Stimulated activated CD4-positive, alpha-beta T cell treated with anti-CD3 and anti-CD28 coated beads, Interleukin-12 subunit alpha, Interleukin-12 subunit beta, amount 100 ng/mL, for 24 hours (primary cell): ENCODE measurements at places on chromosomes 2 and 18.

DNA sequence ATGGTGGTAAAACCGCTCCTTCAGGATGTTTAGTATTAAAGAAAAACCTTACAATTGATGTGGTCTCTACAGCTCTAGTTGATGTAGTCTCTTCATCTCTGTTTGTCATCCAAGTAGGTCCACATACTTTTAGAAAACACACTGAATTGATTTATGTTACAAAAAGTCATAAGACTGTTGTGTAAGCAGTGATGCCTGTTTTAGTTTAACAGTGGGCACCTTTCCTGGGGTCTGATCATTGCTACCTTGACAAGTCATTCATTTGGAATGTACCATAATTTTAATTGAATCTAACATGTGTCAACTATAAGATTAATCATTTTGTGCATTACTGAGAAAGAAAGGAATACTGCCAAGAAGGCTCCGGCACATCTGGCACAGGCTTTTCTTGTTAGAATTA, 34.3 kb downstream of the GIGYF2 start:
- DNase-seq: no peak

GRCh38 chr2:33384599-33384961, 91.9 kb upstream of the RASGRP3 start:
- no peak for DNase-seq

- DNase-seq: no peak
These were observed 35.5 kb upstream of the PTMA start for GRCh38 chr2:231672617-231673347.

DNA sequence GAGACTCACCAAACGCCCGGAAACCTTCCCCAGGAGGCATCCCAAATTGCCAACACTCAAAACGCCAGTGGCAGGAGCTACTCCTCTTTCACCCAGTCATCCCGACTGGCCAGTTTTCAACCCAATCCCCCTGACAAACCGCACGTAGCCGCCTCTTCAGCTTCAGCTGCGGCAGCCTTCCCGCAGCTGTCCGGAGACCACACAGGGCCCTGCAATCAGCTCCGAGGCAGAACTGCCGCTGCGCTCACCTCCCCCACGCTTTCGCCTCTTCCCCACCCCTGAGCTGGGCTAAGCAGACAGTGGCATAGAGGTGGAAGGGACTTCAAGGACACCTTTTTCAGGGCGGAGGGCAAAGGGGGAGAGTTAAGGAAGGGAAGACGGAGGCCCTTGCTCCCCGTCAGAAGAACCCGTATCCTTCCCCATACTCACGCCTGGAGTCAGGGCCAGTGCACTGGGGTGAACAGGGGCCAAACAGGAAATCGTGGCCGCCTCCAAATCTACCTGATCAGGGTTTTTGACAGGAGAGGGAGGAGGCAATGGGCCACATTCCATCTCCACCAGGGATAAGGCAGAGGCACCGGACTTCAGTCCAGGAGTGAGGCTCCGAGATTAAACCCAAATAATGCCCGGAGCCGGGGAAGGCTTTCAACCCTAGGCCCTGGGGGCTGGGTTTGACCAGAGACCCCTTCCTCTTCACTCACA, 16.9 kb downstream of the CYP26B1 start:
- DNase-seq: no peak

DNA sequence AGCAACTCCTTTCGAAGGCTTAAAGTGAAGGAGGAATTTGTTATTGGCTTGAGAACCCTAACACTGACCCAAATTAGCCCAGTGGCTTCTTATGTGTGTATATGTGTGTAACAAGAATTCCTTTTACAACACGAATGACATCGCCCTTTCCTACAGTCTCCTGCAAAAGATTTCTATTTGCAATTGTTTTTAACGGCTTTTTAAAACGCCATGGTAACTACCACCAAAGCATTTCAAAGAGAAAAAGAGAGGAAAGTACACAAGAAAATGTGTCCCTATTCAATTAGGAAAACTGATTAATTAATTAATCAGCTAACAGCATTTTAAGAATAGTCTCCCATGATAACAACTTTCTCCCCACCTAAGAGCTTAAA, 58.1 kb downstream of the PAX3 start:
- no peak for DNase-seq

GRCh38 chr18:76686737-76687231, 135.6 kb upstream of the ZNF236 start:
- no peak for DNase-seq

- no peak for DNase-seq
These were observed 51.8 kb downstream of the KCNG2 start for GRCh38 chr18:79849328-79850207.

GRCh38 chr2:101272045-101272784, 19.5 kb downstream of the CNOT11 start:
- DNase-seq: no peak

- no peak for DNase-seq
These were observed 112.1 kb downstream of the RBMS1 start for GRCh38 chr2:160381425-160381951.

DNA sequence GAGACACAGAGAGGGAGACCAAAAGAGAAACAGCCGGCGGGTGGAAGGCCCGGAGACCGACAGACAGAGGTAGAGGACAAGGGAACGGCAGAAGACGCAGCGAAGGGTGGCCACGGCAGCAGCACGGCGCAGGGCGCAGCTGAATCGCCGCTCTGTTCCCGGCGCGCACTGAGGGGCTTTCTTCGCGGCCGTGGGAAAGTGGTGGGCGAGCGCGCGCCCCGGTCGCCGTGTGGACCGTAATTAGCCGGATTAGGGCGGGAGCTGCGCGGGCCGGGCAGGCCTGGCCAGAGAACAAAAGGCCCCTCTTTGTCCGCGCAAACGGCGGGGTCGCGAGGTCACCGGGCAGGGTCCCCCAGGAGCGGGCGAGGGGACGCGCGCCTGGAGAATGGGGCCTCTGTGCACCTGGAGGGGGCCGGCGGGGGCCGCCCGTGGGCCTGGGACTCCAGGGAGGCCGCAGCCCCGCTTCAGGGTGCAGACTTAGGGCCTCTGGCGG, 158.3 kb downstream of the ZFP36L2 start:
- DNase-seq: no peak

- DNase-seq: no peak
These were observed 61.0 kb downstream of the ANKRD44 start for GRCh38 chr2:197249381-197250083.

DNA sequence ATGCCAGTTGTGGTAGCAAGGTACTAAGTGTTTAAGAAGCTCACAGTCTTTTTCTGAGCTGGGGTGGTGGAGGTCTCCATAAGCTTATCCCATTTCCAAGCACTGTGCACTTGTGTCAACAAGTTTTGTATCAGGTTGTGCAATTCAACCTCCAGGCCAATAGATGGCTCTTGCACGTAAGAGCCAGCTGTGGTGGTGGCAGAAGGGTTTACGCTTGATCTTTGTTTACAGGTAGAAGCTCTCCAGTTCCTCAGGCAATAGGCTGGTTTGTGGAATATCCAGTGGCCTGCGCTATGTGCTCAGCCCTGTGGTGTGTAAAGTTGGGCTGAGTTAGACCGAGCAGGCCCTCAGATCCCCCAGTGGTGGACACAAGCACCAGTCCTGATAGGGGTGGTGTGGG, 89.7 kb upstream of the CNTNAP5 start:
- no peak for DNase-seq

GRCh38 chr2:233822101-233822771, 32.1 kb downstream of the HJURP start:
- DNase-seq: no peak

DNA sequence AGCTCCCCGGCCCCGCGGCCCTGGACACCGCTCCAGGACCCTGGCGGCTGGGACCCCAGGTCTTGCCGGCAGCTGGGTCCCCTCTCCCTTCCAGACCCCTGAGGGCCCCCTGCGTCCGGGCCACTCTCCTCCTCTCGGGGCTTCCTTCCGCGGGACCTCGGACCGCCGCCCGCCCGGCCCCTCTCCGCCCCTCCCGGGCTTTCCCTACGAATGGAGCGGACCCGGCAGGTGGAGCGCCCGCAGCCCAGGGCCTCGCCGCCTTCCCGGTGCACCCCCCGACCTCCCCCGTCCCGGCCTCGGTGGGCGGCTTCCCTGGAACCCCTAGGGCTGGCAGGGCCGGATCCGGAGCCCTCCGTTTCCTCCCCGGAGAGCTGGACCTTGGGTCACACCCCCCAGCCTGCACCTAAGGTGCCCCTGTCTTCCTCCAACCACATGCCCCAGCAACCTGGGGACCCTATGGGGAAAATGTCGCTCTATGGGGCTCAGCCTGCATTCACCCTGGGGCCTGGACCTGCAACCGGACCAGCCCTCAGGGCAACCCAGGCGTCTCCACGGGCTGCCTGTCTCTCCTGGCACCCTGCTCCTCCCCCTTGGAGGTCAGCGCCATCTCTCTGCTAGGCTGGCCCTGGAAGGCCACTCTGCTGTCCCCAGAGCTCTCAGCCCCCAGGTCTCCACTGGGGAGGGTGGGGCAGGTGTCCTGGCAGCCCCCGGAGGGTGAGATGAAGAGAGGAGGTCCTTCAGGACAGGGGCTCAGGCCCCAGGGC, 730 bp downstream of the B3GNT7 start:
- DNase-seq: no peak

GRCh38 chr2:143842836-143843235, 677.1 kb downstream of the ZEB2 start:
- DNase-seq: no peak

- DNase-seq: no peak
These were observed 262.6 kb downstream of the CLIP4 start for GRCh38 chr2:29377788-29378187.

GRCh38 chr2:128456281-128456680, 137.6 kb upstream of the HS6ST1 start:
- no peak for DNase-seq

DNA sequence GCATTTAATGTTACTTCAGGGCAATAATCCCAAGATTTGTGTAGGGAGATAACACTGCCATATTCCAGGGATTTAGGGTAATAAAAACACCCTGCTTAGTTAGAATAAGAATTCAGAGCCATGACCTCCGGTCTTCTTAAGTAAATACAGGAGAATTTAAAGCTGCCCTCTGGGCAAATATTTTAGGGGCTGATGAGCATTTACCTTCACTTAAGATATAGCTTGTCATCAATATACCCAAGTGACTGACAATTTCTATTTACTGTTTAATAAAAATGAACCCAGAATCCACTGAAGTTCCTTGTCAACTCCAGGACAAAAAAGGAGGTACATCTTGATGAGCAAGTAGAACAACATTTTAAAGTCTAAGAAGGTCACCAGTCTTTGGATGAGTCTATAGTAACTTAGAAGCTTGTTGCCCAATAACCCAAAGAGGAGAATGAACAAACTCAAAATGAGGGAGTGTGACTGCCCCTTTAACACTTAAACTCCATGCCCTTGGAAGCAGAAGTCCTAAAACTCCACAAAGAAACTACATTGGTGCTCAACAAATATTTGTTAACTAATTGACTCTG, 24.3 kb upstream of the IKZF2 start:
- DNase-seq: no peak

DNA sequence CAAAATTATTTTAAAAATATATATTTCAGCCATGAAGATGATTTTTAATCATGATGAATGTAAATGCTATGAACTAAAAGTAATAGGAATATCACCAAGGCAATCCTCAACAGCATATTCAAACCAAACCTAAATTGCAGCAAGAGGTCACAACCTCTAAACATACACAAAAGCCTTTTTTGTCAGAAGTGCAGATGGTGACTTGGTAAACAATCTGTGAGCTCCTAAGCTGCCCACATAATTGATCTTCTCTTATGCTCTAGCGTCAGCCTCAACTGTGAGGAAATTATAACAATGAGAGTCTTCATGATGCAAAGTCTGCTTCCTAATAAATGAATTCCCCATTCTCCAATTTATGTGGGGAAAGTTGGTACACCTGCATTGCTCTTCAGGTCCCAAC, 113.2 kb downstream of the TSN start:
- no peak for DNase-seq

GRCh38 chr2:186696804-186697203, 2.9 kb downstream of the FAM171B start:
- DNase-seq: no peak

GRCh38 chr2:98334439-98335078, 11.7 kb upstream of the CNGA3 start:
- no peak for DNase-seq

DNA sequence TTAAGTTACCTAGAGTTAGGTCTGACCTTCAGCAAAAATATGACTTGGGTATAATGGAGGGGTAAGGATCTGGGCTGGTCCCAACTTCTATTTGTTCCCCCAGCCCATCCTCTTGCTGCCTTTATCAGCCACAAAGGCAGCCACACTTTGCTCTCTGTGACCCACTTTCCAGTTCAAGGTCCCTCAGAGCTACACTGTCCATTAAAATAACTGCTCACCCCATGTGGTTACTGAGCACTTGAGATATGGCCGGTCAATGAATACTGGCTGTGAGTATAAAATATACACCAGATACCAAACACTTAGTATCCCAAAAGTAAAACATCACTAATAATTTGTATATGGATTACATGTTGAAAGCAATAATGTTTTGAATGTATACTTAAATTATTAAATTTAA, 67.2 kb downstream of the EPHA4 start:
- DNase-seq: no peak

- no peak for DNase-seq
These were observed 96.0 kb downstream of the SOS1 start for GRCh38 chr2:39024833-39025232.

DNA sequence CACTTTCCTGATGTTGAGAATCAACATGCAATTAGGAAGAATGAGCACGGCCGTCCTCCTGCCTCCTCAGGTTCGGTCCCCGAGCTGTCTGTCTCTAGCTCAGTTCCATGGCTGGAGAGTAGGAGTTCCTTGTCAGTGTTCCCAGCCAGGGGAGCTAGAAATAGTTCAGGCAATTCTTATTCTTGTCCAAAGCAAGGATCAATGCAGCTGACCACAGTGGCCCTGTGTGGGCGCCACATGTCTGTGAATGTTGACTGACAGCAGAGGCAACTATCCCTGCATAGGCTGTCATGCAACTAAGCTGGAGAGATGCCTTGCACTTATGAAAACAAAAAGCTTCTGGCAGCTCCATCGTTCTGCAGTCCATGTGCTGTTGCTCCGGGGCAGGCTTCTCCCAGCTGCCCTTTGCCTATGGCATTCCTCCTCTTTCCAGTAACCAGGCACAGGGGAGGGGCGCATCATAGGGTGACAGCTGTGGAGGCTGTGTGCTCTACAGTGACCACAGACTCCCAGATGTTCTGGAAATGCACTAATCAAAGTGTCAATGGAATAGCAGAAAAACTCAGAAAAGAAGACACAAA, 58.7 kb downstream of the PDCL3 start:
- DNase-seq: no peak

DNA sequence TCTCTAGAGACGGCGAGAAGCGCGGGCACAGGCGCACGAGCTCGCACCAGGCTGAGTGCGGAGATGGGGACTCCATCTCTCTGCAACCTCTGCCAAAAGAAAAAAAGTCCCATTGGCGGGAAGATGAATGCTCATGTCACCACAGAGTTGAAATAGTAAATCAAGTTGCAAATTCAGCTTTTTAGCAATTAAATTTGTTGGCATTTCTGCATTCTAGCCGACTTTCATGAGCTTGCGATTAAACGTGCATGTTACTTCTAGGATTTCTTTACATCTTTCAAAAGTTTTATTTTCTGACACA, 588 bp downstream of the CHAC2 start:
- DNase-seq: no peak

GRCh38 chr2:88230911-88231310, 60.8 kb downstream of the THNSL2 start:
- DNase-seq: no peak

- DNase-seq: no peak
These were observed 34.1 kb downstream of the RASGRP3 start for GRCh38 chr2:33510586-33510968.

GRCh38 chr2:210422366-210422765, 54.2 kb downstream of the LANCL1 start:
- no peak for DNase-seq
